ENCODE measurements at places on chromosomes 3 and 15. TPM values are rescaled to one million over a fixed set of nuclear protein-coding genes. Genes with fewer than 3 reads are reported as not detected.

DNA sequence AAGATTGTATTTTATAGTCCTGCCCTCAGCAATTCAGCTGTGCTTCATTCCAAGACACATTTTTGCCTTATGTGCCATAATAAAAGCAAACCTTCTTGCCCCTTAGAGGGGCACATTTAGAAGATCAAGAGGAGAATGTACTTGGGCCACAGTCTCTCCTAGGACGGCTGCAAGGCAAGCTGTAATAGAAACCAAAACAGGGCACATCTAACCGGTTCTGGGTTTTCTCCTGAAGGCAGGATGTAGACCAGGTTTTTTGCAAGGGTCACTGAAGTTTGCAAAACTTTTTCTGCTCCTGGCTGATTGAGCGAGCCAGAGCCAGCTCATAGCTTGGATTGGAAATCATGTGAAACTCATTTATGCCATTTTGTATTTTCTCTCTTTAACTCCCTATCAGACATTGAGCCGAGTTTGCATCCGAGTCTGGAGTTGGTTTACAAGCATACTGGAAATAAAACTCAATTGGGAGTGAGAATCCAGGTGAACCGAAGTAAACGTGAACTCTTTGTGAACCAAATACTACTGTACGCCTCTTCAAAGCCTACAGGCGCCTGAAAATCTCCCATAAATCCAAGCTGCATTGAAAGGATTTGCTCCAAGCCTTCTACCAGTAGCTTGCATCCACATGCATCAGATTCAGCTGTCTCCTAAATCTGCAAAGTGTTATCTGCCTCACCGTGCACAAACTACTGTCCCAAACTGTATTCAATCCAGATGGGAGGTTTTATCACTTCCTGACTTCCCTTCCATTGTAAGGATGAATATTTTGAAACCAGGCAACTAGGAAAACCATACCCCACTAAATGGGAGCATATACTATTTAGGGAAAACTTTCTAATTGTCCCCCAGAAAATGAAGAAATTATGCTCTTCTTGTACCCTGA, 60.9 kb upstream of the TSC22D2 start:
- peaks cover 16% of the 10 kb centered on the region for H3K4me1 ChIP-seq
- no peak overlapping the region for H3K4me3 ChIP-seq
- no peaks in the 10 kb centered on the region for H3K36me3 ChIP-seq
- no peak overlapping the region for H3K27ac ChIP-seq

DNA sequence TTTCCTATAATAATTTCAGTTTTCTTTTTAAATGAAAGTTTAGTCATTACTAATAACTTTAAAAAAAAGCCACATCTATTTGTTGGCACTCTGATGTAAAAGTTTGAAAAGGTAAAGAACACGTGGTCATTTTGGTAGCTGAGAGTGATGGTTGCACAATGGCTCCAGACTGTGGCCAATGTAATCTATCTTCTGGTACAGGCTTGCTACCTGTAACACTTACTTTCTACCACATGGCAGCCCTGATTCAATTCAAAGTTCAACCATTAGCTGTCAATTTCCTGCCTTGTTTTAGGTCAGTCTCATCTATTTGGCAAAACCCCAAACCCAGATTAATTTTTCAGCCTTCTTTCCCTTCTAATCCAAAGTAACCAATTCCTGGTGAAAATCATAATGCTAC, 126.1 kb downstream of the TUSC7 start:
- no peak overlapping the region for H3K4me3 ChIP-seq
- peaks cover 10% of the 10 kb centered on the region for H3K4me1 ChIP-seq
- H3K27ac ChIP-seq, result no peak overlapping the region
- no peaks in the 10 kb centered on the region for H3K36me3 ChIP-seq

DNA sequence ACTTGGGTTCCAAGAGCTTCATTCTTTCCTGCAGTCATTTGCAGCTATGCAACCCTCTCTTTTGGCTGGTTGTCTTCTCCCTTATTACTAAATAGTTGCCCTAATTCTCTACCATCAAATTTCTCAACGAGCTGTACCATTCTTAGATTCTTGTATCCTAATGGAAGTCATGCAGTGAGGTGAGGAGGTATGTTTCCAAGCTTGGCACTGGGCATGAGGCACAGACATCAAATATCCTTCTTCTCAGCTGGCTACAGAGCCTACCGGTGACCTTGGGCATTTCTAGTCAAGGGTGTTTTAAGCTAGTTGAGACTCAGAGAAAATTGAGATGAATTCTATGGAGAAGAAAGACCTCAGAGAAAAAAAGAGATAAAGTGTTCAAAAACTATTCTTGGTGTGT, 166.1 kb downstream of the RYR3 start:
- H3K4me1 ChIP-seq, result peaks cover 7% of the 10 kb centered on the region
- DNase-seq, result no peak
- no peak overlapping the region for H3K4me3 ChIP-seq
- no peak overlapping the region for H3K27ac ChIP-seq

DNA sequence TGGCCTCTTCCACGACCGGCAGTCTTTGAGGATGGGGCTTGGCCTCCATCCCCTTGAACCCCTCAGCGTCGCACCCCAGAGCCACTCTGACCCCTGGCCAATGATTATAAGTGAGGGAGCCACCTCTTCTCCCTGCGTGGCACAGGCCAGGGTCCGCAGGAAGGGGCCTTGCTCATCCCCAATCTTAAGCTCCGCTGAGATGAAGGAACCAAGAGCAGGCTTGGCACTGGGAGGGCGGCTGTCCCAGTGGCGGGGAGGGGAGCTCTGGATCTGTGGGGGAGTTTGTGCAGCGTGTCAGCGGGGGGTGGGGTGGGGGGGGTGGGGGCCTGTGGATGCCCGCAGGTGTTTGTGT, 13.8 kb upstream of the ADPGK start:
- no peak for DNase-seq
- peaks cover 15% of the 10 kb centered on the region for H3K27me3 ChIP-seq
- peak overlapping the region; percentile 58 for H3K4me3 ChIP-seq

GRCh38 chr15:75836959-75837334, 6.3 kb upstream of the UBE2Q2 start:
- no peaks in the 10 kb centered on the region for H3K36me3 ChIP-seq
- H3K4me3 ChIP-seq, result no peak overlapping the region
- H3K4me1 ChIP-seq, result peaks cover 22% of the 10 kb centered on the region
- no peak overlapping the region for H3K27ac ChIP-seq

DNA sequence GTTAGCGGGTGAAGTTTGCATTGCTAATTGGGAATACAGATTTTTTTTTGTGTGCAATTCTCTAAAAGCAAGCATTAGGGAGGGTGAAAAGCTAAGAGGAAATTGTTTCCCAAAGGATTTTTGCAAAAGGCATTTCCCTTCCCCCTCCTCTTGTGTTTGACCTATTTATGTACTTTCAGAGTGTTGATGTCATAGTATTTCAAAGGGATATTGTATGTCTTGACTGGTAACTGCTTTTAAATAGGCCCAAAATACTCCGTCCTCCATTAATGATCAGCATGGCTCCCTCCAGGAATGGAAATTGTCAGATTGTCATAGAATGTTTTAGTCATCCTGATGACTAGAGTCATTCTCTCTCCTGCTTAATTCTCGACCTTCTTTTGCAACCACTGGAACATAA, 32.4 kb downstream of the TRIM71 start:
- peak overlapping the region; percentile 59 for H3K27ac ChIP-seq
- no peak for DNase-seq
- H3K27me3 ChIP-seq, result no peaks in the 10 kb centered on the region
- H3K4me1 ChIP-seq, result peaks cover 89% of the 10 kb centered on the region

DNA sequence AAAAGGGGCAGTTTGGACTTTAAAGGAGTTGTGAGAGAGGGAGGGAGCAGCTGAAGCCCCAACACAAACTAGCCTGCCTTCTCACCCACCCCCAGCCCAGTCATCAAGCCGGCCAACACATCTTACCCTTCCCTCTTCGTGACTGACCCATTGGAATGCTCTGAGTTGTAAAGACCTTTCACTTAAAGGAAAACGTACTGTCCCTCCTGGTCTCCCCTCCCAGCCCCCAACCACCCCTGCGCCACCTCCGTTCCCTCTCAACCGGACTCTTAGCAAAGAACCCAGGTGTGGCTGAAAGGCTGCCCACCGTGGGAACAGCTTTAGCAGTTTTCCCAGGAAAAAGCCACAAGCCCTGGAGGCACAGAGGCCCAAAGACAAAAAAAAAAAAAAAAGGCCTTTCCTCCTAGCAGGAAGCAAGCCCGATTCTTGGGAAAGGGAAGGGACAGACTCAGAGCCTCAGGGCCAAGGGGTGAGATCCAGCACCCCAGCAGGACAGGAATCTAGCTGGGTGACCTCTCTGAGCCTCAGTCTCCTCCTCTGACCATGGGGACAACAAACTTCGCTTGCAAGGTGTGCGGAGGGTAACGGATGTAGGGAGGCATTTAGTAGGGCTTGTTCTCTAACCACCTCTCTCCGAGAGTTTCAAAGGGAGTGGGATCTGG, 2.4 kb downstream of the CYP11A1 start:
- no peaks in the 10 kb centered on the region for H3K36me3 ChIP-seq
- H3K27me3 ChIP-seq, result peaks cover 73% of the 10 kb centered on the region
- DNase-seq, result no peak

GRCh38 chr3:148162132-148162531, 535.6 kb upstream of the AGTR1 start:
- no peaks in the 10 kb centered on the region for H3K27me3 ChIP-seq
- no peaks in the 10 kb centered on the region for H3K4me1 ChIP-seq
- DNase-seq, result peak; percentile 4
- H3K4me3 ChIP-seq, result no peak overlapping the region
- H3K27ac ChIP-seq, result no peak overlapping the region

DNA sequence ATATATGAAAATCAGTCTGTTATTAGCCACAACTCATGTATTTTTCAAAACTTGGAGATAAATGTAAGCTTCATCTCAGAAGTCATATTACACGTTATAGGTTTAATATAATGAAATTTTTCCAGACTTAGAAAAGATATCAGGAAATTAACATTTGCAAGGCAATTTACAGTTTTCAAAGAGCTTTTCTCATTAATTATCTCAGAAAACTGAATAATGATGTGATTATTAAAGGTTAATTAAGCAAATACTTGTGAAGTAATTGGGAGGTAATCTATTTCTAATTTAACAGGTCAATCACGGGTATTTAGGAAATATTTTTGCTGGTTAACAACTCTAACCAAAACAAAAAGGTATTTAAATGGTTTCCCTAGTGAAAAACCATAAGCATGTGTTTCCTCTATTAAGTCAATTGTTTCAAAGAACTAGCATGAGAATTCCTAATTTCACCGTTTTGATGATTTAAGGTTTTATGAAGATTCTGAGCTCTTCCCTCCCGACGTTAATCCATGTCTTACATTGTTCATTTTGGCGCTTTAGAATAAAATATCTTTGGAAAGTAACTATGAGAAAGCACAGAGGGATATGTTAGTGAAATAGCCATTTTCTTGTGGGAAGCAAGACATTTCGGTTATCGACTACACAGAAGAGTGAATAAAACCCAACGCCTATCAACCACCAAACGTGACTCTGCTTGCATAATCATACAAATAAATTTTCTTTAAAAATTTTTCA, 1.5 kb upstream of the NEO1 start:
- H3K36me3 ChIP-seq, result no peaks in the 10 kb centered on the region
- peaks cover 30% of the 10 kb centered on the region for H3K4me1 ChIP-seq
- DNase-seq, result no peak
- H3K4me3 ChIP-seq, result peak overlapping the region; percentile 88
- no peak overlapping the region for H3K27ac ChIP-seq
- H3K27me3 ChIP-seq, result no peaks in the 10 kb centered on the region

GRCh38 chr3:149377408-149378364, at the start of gene TM4SF1:
Gene TM4SF1 (minus strand): TSS chr3:149377649. CDS start chr3:149377547, 102 bp downstream.
- H3K4me3 ChIP-seq, result no peak within 1 kb of the TSS
- H3K27me3 ChIP-seq, result no peaks in the 10 kb centered on the region
- H3K4me1 ChIP-seq, result peaks cover 12% of the 10 kb centered on the region
- no peak for DNase-seq
- no peak within 1 kb of the TSS for H3K27ac ChIP-seq
- no peaks in the 10 kb centered on the region for H3K36me3 ChIP-seq

GRCh38 chr3:118801899-118802298, 232.7 kb downstream of the IGSF11 start:
- H3K4me3 ChIP-seq, result no peak overlapping the region
- no peak overlapping the region for H3K27ac ChIP-seq
- no peaks in the 10 kb centered on the region for H3K36me3 ChIP-seq
- H3K4me1 ChIP-seq, result no peaks in the 10 kb centered on the region
- DNase-seq, result no peak

- H3K27ac ChIP-seq, result no peak overlapping the region
- no peaks in the 10 kb centered on the region for H3K36me3 ChIP-seq
- peak; percentile 72 for DNase-seq
- H3K4me3 ChIP-seq, result no peak overlapping the region
- H3K4me1 ChIP-seq, result no peaks in the 10 kb centered on the region
Measured at GRCh38 chr15:88166082-88166993, 90.2 kb downstream of the NTRK3 start.

GRCh38 chr3:139824864-139825263, 110.1 kb upstream of the CLSTN2 start:
- no peak overlapping the region for H3K4me3 ChIP-seq
- no peak overlapping the region for H3K27ac ChIP-seq
- no peaks in the 10 kb centered on the region for H3K36me3 ChIP-seq
- no peaks in the 10 kb centered on the region for H3K27me3 ChIP-seq

- no peak overlapping the region for H3K4me3 ChIP-seq
- H3K4me1 ChIP-seq, result no peaks in the 10 kb centered on the region
- no peaks in the 10 kb centered on the region for H3K27me3 ChIP-seq
- H3K36me3 ChIP-seq, result no peaks in the 10 kb centered on the region
Measured at GRCh38 chr3:134839990-134840389, 44.9 kb downstream of the EPHB1 start.

GRCh38 chr15:59424616-59425015, 13.4 kb upstream of the FAM81A start:
- H3K36me3 ChIP-seq, result no peaks in the 10 kb centered on the region
- peaks cover 4% of the 10 kb centered on the region for H3K27me3 ChIP-seq
- H3K4me1 ChIP-seq, result no peaks in the 10 kb centered on the region
- no peak overlapping the region for H3K27ac ChIP-seq
- H3K4me3 ChIP-seq, result no peak overlapping the region

DNA sequence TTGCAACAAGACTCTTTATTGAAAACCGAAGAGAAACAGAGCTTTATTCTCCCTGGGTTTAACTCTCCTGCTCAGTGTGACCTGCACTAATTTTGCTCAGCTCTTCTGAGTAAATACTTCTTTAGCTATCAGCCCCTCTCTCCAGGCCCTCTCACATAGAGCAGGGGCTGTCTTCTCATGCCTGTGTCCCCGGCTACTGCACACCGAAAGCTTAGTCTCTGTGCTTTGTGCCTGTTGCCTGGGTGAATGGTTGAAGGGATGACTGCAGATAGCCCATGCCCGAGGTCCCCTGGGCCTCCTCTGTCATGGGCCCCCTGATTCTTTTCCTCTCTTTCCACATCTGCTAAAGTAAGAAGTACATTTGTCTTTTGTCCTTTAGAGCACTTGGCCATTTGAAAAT, 195.9 kb downstream of the GABRG3 start:
- peaks cover 6% of the 10 kb centered on the region for H3K4me1 ChIP-seq
- H3K27me3 ChIP-seq, result no peaks in the 10 kb centered on the region
- H3K36me3 ChIP-seq, result no peaks in the 10 kb centered on the region
- H3K4me3 ChIP-seq, result no peak overlapping the region
- DNase-seq, result no peak
- no peak overlapping the region for H3K27ac ChIP-seq

LYZL4 gene
- not detected for total RNA-seq

IVD gene
- total RNA-seq, result 18.0 TPM

NPAP1 gene
- 0.06 TPM for total RNA-seq

APPL1 gene
- 29.0 TPM for total RNA-seq

VGLL3 gene
- total RNA-seq, result 1.8 TPM

PRR23C gene
- not detected for total RNA-seq

CHDH gene
- 1.5 TPM for total RNA-seq

SOX14 gene
- total RNA-seq, result not detected

CD47 gene
- total RNA-seq, result 102 TPM

SLC28A2 gene
- total RNA-seq, result not detected

ACKR2 gene
- total RNA-seq, result not detected

Measured in neural progenitor cell (in vitro differentiated cells).